Upper lobe of left lung (tissue), 6 donors: ENCODE measurements at places on chromosomes 7 and 10. TPM values are rescaled to one million over a fixed set of nuclear protein-coding genes. Genes with fewer than 3 reads are reported as not detected.
A peak's percentile ranks its signal among the peaks of the same experiment; 100 is the strongest.

GPR85 gene
- total RNA-seq: 1.1 TPM

- DNase-seq: no peak
Measured at GRCh38 chr7:27106181-27106900, 3.9 kb upstream of the HOXA2 start.

DNA sequence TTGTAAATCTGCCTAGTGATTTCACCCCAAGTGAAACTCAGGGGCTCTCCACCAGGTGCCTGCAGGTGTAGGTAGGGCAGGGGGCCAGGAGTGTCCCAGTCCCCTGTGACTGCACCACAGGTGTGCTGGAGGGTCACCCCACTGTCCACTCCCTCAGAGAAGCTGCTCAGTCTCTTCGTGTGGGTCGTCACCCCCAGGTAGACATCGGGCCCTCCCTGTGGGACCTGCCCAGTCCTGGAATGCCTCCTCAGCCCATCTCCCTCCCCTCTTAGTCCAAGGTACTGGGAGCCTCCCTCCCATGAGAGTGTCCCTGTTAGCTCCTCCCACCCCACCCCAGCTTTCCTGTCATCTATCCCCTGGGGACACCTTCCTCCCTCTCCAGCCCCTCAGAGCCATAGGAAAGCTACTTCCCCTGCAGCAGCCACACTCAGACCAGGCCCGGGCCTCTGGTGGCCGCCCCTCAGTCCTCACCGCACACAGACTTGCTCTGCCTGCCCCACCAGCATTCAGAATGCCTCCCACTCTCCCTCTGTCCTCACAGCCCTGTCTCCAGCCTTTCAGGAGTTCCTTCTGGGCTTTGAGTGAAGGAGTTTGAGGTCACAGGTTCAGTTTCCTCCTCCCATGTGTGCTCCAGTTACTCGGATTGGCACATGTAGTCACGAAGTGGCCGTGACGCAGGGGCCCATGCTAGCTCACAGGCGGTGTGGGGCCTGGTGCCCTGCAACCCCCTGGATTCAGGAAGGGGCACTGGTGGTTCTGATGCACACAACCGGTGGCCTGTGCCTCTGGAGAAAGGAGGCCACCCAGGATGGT is 5.1 kb downstream of the ALOX5 start:
- peak; percentile 81 for DNase-seq

DNA sequence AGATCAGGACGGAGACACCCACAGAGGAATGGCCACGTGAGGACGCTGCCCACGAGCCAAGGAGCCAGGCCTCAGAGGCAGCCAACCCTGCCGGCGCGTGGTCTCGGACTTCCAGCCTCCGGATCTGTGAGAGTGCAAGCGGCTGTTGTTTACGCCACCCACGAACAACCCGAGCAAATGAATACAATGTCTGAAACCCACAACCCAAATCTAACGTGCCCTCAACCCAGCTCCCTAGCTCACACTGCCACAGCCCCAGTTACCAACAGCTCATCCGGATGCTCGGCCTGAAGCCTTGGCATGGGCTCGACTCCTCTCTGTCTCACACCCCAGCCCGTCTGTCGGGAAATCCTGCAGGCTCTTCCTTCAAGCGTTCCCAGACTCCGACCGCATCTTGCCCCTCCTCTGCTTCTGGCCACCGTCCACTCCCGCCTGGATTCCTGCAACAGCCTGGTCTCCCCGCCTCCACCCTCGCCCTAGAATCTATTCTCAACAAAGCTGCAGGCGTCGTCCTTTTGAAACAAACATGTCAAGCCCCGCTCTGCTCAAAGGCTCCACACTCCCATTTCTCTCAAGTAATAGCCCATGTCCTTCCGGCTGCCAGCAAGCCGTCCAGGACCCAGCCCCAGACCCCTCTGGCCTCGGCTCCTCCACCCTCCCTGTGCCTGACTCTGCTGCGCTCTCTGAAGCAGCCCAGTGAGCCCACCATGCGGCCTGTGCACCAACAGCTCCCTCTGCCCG is 35.3 kb downstream of the STK32C start:
- DNase-seq: no peak

GRCh38 chr7:29793507-29793906 is 12.8 kb upstream of the WIPF3 start:
- no peak for DNase-seq

GRCh38 chr7:101567230-101567629 is 61.9 kb downstream of the MYL10 start:
- peak; percentile 7 for DNase-seq

GRCh38 chr7:116886543-116887156 is 24.3 kb downstream of the CAPZA2 start:
- DNase-seq: no peak

- DNase-seq: peak; percentile 85
Measured at GRCh38 chr10:788796-789748, 99.6 kb upstream of the DIP2C start.

DNA sequence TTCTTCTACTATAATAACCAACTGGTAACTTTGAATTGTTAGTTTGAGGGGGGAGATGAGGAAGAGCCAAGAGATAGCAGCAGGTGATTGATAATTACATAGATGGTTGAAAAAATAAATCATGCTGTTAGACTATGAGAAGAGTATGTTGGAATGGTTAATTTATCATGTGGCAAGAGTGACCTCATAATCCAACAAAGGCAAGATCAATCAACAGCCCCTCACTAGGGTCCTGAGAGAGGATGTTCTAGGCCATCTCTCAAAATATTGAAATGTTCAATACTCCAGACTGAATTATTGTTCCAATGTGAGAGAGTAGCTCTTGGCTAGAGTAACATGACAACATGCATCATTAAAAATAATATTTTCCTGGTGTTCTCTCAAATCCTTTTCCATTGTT is 67.9 kb downstream of the ADD3 start:
- DNase-seq: no peak
